ENCODE measurements at places on chromosomes 2 and 18. TPM values are rescaled to one million over a fixed set of nuclear protein-coding genes. Genes with fewer than 3 reads are reported as not detected.

Gene ANKRD36C
- total RNA-seq = 113 TPM

Gene IL36G
- total RNA-seq = 13.4 TPM

- DNase-seq = no peak
- H3K36me3 ChIP-seq = no peaks in the 10 kb centered on the region
- peak overlapping the region; percentile 29 for H3K27ac ChIP-seq
- no peak overlapping the region for H3K4me3 ChIP-seq
- no peaks in the 10 kb centered on the region for H3K4me1 ChIP-seq
- H3K27me3 ChIP-seq = peaks cover 7% of the 10 kb centered on the region
Measured at GRCh38 chr2:136131961-136132824, 14.2 kb upstream of the CXCR4 start.

Gene RUFY4
- total RNA-seq = not detected

GRCh38 chr2:88003074-88003755 is 13.1 kb downstream of the RNU2-63P start:
- no peaks in the 10 kb centered on the region for H3K4me1 ChIP-seq
- H3K4me3 ChIP-seq = no peak overlapping the region
- H3K36me3 ChIP-seq = no peaks in the 10 kb centered on the region
- no peak for DNase-seq
- peaks cover 4% of the 10 kb centered on the region for H3K27me3 ChIP-seq
